ENCODE measurements at places on chromosomes 13 and 19.

DNA sequence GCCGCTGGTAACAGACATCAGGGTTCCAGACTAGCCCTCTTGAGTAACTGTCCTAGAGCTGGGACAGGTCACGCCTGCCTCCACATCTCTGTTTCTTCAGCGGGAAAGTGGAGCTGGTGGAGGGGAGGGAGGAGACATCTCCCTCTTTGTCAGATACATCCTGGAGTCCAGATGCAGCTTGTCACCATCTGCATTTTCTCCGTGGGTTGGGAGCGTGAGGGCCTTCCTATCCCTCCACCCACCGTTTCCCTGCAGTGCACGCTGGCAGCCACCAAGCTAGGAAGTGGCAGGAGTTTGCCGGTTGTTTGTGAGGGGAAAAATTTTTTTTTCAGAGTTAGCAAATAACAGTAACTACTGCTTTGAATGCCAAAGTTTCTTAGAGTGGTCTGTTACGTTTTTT lies 20.0 kb upstream of the SMIM17 start:
- DNase-seq = no peak

DNA sequence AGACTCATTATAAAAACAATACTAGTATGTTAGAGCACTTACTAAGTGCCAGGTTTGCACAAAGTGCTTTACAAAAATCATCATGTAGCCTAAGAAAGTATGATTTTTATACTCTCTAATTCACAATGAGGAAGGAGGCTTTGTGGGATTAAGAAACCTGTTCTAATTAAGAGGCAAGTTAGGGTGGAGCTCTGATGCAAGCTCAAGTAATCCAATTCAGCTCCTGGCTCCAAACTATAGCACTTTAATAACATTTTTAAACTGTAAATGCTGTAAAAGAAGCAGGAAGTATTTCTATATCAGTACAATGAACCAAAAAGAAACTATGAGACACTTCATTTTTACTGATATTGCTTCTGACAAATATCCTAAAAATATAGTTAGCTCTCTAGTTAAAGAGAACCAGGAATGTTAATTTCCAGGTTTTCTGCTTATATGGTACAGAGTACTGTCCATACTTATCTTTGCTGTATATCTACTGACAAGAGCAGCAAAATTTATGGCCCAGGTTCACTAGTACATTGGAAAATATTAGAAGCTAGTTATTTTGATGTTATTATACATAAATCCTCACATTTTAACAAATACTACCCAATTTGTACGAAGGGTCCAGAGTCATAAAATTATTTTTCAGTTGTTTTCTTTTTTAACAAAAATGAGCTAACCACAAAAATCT lies 482.0 kb downstream of the DIAPH3 start:
- no peak for DNase-seq

GRCh38 chr19:15118248-15118647 lies 11.0 kb downstream of the SYDE1 start:
- no peak for DNase-seq

DNA sequence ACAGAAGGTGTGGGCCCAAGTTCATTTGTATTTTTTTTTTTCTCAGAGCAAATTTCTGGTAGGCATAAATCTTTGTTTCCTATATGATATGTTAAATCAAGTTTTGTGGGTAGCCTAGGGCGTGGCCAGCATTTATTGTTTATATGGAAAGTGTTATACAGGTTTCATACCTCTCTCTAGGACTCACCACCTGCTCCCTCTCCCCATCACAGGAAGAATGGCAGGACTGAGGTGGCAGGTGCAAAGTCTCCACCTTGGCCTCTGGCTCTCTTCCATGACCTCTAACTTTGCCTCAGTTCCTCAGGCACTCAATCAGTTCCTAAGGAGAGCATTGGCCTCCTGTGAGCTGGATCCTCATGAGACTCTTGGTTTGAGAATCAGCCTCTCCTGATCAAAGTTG lies 172.3 kb upstream of the TSC22D1 start:
- no peak for DNase-seq

GRCh38 chr19:1455336-1456120 lies 5.6 kb downstream of the APC2 start:
- peak; percentile 72 for DNase-seq

GRCh38 chr19:41027273-41027967 lies 36.3 kb downstream of the CYP2B6 start:
- DNase-seq = no peak

DNA sequence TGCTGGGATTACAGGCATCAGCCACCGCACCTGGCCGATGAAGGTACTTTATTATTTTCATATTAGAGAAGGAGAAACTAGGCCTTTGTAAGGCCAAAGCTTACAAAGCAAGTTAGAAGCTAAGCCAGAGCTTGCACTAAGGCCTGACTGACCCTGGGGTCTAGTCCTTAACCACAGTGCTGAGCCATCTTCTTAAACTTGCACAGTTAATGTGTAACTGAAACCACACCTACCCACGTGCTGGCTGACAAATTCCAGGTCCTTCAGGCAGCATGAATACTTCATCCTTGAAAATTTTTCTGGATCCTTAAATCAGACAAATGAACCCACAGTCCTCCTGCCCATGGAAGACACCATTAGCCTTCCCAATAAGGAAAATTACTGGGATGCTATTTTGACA lies 880.6 kb downstream of the UQCRFS1 start:
- no peak for DNase-seq

DNA sequence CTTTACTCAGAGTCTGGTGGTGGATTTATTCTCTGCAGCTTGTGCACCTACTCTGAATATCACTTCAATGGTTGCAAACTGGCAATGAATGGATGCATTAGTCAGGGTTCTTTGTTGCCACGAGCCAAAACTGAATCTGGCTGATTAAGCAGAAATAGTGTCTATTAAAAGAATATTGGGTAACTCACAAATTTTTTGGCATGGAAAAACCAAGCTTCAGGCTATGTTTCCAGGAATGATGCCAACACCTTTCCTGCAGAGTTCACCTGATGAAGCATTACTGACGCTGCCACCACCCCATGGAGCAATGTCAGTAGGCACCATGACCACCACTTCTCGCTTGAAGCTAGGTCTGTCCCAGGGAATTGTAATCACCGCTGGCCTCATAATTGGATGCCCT lies 597.8 kb upstream of the SLC10A2 start:
- DNase-seq = no peak

DNA sequence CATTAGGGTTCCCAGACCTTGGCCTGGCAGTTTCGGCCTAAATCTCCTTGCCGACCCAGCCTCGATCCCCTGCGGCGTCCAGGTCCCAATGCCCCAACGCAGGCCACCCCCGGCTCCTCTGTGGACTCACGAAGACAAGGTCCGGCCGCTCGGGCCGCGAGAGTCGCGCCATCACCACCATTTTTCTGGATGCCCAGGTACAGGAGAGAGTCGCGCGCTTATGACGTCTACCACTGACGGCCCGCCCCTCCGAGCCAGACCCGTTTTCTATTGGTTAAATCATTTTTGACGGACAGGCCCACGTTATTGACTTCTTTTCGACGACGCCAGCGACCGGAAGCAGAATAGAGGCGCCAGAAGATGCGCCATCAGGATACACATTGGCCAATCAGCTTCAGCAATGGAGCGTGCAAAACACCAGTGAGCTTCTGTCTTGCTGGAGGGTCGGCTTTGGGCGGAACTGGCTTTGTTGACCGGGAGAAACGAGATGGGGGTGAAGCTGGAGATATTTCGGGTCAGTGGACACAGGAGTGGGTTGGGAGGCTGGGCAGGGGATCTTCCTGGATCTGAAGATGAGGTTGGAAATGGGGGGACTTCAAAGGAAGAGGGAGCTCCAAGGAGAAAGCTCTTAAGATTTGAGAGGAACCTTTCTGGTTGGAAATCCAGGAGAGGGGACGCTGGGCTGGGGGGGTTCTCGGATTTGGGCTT lies at the start of the genes PET100 and XAB2:
TSS of gene PET100 (plus strand) at position 447 of the 708 bp plus-strand sequence. CDS start at position 488, 41 bp downstream.
TSS of gene XAB2 (minus strand) at position 199 of the 708 bp plus-strand sequence. CDS start at position 181, 18 bp downstream.
- peak; percentile 97 for DNase-seq

GRCh38 chr13:45224176-45224575 lies 23.3 kb upstream of the KCTD4 start:
- no peak for DNase-seq

GRCh38 chr19:2345794-2346663 lies 14.0 kb upstream of the TMPRSS9 start:
- DNase-seq = no peak

DNA sequence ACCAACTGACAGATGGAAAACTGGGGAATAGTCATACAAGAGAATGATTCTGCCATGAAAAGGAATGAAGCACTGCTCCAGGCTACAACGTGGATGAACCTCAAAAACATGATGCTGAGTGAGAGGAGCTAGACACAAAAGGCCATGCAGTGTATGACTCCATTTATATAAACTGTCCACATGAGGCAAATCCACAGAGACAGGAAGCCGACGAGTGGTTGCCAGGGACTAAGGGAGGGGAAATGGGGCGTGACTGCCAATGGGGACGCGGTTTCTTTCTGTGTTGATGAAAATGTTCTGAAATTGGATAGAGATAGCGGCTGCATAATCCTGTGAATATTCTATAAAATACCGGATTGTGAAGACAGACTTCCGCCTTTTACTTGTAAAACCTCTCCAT lies 10.2 kb downstream of the SMIM7 start:
- DNase-seq = no peak

DNA sequence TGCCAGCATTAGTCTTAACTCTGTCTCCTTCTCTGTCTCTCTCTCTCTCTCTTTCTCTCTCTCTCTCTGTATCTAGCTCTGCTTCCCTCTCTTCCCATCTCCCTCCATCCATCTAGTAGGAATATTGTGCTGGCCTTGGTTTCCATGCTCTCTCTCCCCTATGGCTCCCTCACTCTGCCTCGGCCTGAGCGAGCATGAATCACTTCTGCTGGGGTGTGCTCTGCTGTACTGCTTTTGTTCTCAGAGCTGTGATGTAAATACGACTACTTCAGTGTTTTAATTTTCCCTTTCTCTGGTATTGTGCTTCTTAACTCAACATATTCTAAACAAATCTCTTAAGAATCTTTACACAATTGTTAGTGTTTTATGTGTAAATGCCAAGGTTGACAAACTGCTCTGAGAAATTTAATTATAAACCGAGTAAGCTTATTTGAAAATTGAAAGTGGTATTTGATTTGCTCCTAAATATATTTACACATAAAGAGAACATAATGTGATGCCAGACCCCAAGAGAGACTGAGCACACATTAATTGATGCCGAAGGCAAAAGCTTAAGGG lies 211.5 kb upstream of the KL start:
- DNase-seq = no peak

- no peak for DNase-seq
These were observed 8.6 kb upstream of the LAIR2 start for GRCh38 chr19:54493967-54494585.

GRCh38 chr13:76677043-76677442 lies 209.2 kb downstream of the KCTD12 start:
- DNase-seq = no peak

Data from activated naive CD4-positive, alpha-beta T cell treated with anti-CD3 and anti-CD28 coated beads for 36 hours (primary cell).